ENCODE measurements at places on chromosomes 11 and 22. TPM values are rescaled to one million over a fixed set of nuclear protein-coding genes. Genes with fewer than 3 reads are reported as not detected.
A peak's percentile ranks its signal among the peaks of the same experiment; 100 is the strongest.

DNA sequence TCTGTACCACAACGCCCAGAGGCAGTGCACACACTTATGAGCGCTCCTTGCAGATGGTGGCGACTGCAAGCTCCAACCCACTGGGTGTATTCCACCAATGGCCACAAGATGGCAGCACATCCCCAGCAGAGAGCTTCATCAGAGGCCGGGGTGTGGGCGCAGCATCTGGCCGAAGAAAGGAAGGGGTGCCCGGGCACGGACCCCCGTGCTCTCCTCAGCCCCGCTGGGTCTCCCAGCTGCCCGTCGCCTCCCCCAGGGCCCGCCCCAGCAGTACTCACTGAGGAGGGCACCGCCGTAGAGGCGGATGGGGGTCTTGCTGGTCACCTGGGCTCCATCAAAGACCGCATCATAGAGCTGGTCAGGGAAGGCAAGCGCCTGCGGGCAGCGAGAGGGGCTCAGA lies 14.2 kb downstream of the TP53I11 start:
- peak; percentile 81 for DNase-seq

DNA sequence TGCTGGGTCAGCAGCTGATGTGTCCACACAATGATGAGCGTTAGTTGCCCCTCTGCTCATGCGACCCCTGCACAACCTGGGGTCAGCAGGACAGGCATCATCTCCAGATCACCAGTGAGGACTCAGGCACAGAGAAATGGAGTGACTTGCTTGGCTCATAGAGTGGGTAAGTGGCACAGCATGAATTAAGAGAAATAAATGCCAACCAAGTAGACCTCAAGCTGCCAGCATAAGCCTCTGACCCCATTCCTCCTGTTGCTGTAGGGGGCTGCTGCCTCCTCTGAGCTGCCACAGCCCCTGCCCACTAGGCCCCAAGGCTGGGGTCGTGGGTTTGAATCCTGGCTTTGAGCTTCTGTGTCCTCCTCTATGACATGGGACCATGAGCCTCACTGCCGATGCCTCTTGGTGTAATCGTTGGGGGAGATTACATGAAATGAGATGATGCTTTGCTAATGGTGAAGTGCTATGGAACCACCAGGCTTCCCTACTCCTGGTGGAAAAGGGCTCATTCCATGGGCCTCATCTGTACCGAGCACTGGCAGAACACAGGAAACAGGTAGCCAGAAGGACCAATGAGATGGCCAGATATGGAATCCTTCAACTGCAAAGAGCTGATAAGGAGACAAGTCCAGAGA lies 33.6 kb downstream of the LRRC32 start:
- DNase-seq = no peak

DNA sequence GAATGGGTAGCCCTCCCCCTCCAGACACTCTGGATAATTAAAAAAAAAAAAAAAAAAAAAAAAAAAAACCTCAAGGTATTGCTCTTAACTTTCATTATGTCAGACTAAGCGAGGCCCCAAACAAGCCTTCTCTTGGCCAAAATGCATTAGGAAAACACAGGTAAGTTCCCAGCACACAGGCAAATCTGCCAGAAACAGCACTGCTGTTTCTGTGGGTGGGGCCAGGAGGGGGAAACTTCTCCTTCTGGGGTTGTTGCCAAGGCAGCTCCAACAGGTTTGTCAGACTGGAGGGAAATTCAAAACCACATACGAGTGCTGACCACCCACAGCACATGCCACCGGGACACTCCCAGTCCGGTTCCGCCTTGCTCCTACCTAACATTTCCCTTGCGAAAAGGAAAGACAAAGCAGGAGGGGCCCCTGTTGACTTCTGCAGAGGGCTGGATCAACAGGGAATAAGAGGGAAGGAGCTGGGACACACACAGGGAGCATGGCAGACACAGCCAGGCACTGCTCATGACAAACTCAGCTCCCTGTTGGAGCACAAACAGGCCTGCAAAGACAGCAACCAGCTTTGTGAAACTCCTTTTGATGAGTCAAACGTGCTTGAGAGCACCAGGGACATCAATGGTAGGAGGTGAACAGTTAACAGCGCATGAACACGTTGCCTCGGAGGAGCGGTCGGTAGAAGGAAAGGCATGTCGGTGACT lies 55.0 kb downstream of the MYH9 start:
- DNase-seq = peak; percentile 83

GRCh38 chr11:87490671-87491070 lies 452.9 kb downstream of the TMEM135 start:
- no peak for DNase-seq

GRCh38 chr11:57942808-57943207 lies 80.9 kb upstream of the OR9Q1 start:
- no peak for DNase-seq

- no peak for DNase-seq
Observed at GRCh38 chr22:32979606-32980005, 78.6 kb downstream of the SYN3 start.

GRCh38 chr22:45860201-45860600 lies 116.8 kb downstream of the WNT7B start:
- DNase-seq = no peak

- no peak for DNase-seq
Observed at GRCh38 chr11:87870086-87870485, 305.2 kb downstream of the RAB38 start.

- peak; percentile 89 for DNase-seq
Observed at GRCh38 chr11:67438158-67438902, 848 bp upstream of the PTPRCAP start.

GRCh38 chr11:119671051-119671450 lies 57.9 kb downstream of the NECTIN1 start:
- DNase-seq = no peak

- no peak for DNase-seq
Observed at GRCh38 chr11:68854273-68854958, 12.7 kb upstream of the CPT1A start.

- no peak for DNase-seq
Observed at GRCh38 chr11:70540196-70540595, 141.9 kb downstream of the CTTN start.

GRCh38 chr22:25366876-25367466 lies 147.5 kb downstream of the CRYBB2 start:
- no peak for DNase-seq

DNA sequence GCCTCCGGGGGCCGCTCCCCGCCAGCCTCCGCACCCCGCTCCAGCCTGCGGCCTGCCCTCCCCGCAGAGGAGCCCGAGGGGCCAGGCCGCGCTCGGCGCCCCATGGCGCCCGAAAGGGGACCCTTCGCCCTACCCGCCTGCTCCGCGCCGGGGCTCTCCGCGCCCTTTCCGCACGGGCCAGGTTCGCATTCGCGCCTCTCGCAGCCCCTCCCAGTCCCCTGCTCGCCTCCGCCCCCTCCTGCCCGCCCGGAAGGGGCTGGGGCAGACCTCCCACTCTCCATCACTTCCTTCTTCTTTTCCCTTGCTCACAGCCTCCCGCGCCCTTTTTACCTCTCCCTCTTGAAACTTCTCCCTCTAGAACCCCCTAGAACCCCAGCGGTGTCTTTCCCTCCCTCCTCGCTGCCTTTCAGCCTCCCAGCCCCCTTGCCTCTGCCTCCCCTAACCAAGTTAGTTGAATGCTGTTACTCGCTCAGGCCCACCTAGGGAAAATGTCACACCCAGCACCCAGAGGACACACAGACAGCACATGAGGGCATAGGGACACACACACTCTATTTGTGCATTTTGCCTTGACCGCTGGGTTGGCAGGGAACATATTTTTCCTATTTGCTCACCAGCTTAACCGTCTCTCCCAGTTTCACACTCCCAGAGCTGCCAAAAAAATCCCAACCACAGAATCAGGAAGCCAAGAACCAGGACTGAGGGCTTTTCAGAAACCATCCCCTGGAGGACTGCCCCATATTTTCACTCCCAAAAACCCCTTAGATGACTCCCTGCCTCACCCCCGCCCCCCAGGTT lies at the start of gene SLC43A3:
SLC43A3 (minus strand) TSS at position 193 of the 798 bp plus-strand sequence. CDS start 949 bp downstream, outside the sequence.
- peak; percentile 85 for DNase-seq

DNA sequence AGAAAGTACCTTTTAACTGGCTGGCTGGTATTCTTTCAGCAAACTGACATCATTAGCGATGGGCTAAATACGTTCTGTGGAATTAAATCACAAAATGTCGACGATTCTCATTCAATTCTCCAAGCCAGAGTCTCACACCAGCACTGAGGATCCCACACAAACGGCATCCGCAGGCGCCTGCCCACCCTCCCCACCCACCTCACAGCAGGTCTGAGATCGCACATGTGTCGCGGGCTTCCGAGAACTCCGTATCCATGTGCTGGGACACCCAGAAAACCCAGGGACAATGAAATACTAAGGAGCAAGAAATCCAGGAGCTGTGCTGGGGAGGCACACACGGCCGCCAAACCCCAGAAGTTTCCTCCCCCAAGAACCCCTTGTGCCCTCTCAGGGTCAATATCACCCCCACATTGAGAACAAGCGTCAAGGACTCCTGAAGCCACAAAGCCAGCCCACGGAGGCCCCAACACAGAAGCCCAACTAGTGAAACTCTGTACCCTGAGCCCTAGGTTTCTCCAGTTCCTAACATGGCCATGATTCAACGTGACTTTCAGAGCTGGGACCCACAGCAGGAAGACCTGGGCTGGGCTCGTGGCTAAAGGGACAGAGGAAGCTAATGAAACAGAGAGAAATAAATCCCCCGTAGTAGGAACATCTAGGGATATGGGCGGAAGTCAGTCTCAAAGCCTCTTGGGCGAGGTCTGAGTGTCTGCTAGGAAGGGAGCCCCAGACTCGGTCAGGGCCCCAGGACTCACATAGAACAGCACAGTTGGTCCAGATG lies 8.0 kb downstream of the TOLLIP start:
- DNase-seq = no peak

DNA sequence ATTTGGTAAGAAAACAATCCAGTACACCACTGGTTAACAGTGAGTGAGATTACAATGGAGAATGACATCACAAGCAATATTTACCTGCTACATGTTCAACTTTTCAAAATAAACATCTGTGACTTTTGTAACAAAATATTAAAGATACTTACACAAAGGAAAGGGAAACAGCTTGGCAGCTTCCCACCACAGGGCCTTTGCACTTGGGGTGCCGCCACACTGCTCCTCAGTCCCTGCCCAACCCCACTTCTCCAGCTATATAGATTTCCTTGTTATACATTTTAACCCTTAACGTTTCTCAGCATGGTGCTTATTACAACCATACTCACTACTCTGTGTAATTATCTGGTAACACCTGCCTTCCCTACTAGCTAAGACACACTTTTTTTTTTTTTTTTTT lies 10.9 kb downstream of the KMT5B start:
- no peak for DNase-seq

- no peak for DNase-seq
Observed at GRCh38 chr11:67195971-67196456, 70.3 kb upstream of the GRK2 start.

GRCh38 chr11:116502641-116503061 lies 270.1 kb downstream of the BUD13 start:
- no peak for DNase-seq

DNA sequence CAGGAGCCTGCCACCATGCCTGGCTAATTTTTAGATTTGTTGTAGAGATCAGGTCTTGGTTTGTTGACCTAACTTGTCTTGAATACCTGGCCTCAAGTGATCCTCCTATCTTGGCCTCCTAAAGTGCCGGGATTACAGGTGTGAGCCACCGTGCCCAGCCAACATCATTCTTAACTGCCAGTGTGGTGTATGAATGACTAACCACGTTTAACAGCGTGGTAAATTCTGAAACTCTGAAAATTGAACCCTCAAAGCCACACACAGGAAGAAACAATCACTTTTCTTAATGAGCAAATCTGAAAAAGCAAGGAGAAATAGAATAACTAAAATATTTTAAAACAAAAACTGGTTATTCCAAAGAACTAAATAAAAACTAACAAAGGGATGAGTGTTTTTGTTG lies 7.4 kb downstream of the TMEM9B start:
- DNase-seq = peak; percentile 22

GRCh38 chr11:68120273-68121066 lies 718 bp downstream of the CHKA start:
- DNase-seq = peak; percentile 58

GRCh38 chr22:20268279-20269012 lies at the start of gene RTN4R:
TSS of gene RTN4R (minus strand) at chr22:20268318. CDS start at chr22:20268092, 226 bp downstream.
- DNase-seq = peak; percentile 76

DNA sequence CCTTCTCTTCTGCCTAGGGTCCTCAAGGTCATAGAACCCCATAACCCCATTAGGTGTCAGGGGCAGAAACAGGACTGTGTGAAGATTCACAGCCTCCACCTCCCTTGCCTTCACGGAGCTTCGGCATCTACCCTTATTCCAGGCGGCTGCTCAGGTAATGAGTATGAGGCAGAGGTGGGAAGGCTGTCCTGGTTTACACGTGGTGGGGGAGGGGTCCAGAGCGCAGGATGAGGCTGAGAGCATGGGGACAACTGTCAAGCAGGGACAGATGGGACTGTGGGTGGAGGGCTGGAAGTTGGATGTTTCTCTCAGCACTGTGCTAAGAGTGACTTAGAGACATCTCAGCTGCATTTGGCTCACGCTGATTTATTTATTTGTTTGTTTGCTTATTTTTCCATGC lies 4.3 kb upstream of the RAD9A start:
- DNase-seq = no peak

DNA sequence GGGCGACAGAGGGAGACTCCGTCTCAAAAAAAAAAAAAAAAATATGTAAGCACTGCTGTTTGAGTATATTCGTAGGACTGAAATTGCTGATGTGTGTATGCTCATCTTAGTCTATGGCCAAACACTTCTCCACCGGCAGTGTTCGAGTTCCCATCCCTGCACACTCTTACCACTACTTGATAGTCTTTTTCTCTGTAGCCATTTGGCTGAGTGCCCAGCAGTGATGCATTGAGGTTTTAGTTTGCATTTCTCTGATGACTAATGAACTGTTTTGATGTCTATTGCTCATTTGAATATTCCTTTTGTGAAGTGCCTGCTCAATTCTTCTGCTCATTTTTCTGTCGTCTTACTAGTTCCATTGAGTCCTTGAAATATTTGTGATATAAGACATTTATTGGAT lies 1.9 kb downstream of the TIRAP start:
- peak; percentile 89 for DNase-seq

- no peak for DNase-seq
Observed at GRCh38 chr11:2679011-2679676, 20.6 kb downstream of the KCNQ1OT1 start.

DNA sequence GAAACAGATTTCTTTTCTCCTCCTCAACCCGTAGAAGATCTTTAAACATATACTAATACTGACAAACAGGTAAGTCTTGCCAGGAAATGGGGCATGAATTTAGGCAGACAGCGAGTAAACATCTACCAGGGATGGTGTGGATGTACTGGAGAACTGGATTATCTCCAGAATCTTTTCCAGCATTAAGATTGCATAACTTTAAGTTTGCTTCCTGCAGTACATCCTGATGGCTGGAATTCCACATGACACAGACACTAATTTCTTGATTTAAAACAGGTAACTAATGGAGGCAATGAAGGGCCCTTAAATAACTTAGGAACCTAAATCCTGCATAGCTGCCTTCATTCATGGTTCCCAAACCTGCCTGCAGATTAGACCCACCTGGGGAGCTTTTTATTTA lies 40.7 kb downstream of the JHY start:
- no peak for DNase-seq

Gene OR56A4
- total RNA-seq = not detected

Gene MFRP
- not detected for total RNA-seq

Gene UQCR10
- 62.4 TPM for total RNA-seq

Gene PATE4
- not detected for total RNA-seq

Gene ROM1
- total RNA-seq = 6.7 TPM

Gene GGTLC2
- total RNA-seq = not detected
